ENCODE measurements at places on chromosomes 12 and 14.

- H3K36me3 ChIP-seq, result no peaks in the 10 kb centered on the region
- no peak overlapping the region for H3K4me3 ChIP-seq
- peak; percentile 87 for DNase-seq
- no peaks in the 10 kb centered on the region for H3K27me3 ChIP-seq
- no peak overlapping the region for H3K27ac ChIP-seq
- H3K4me1 ChIP-seq, result no peaks in the 10 kb centered on the region
Observed at GRCh38 chr14:80584744-80585505, 356.6 kb downstream of the CEP128 start.

DNA sequence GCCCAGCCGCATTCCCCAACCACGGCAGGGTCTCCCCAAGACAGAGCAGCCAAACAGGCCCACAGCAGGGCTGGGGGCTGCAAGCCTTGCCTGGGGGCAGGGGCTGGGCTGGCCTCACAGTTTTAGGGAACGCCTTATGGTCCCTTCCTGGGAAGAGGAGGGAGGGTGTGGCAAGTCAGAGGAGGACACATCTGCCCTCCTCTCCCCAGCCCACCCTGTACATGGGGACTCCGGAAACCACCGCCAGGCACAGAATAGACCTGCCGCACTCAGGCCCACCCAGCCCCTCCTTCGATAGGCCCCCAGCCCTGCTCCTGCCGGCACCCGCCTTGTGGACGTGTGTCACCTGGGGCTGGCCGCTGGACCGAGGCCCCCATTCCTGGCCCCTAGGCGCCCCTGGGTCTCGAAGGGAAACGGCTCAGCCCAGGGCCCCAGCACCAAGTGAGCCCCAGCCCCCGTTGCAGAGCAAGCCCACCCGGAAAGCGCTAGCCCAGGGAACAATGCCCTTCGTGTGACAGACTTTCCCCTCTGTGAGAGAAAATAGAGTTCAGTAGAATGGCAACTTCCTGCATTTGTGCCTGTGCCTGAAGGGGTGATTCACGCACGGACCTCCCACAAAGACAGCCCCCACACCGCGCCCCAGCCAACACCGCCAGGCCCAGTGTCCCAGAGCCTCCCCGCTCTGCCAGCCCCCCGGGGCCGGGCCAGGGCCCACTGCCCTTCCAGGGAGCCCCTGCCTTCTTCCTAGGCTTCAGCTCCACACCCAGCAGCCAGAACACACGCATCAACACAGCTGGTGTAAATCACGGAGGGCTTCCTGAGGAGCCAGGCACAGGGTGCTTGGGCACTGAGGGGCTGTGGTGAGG, 12.0 kb upstream of the NUDT14 start:
- H3K36me3 ChIP-seq, result no peaks in the 10 kb centered on the region
- no peak overlapping the region for H3K4me3 ChIP-seq
- H3K4me1 ChIP-seq, result peaks cover 7% of the 10 kb centered on the region
- H3K27ac ChIP-seq, result no peak overlapping the region
- DNase-seq, result no peak

DNA sequence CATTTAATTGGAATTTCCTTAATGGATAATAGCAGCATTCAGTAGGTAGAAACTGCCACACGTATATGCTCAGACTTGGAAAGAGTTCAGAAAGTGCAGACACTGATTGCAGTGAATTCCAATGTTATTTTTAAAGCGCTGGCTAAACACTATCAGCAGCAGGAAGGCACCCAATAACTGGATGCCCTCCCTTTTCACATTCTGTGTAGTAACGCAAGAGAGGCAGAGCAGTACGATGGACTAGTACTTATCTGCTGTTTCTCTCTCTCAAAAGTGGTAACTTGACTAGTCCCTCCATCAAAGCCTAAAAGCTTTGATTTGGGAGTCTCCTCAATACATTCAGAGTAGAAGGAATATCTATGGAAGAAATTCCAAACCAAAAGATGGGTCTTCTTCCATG, 791.0 kb downstream of the TMTC2 start:
- no peak overlapping the region for H3K27ac ChIP-seq
- no peaks in the 10 kb centered on the region for H3K27me3 ChIP-seq
- no peak overlapping the region for H3K4me3 ChIP-seq
- no peak for DNase-seq
- H3K4me1 ChIP-seq, result no peaks in the 10 kb centered on the region

GRCh38 chr12:4051596-4051995, 178.4 kb upstream of the PARP11 start:
- no peak overlapping the region for H3K27ac ChIP-seq
- no peak overlapping the region for H3K4me3 ChIP-seq
- H3K36me3 ChIP-seq, result no peaks in the 10 kb centered on the region
- H3K27me3 ChIP-seq, result no peaks in the 10 kb centered on the region

DNA sequence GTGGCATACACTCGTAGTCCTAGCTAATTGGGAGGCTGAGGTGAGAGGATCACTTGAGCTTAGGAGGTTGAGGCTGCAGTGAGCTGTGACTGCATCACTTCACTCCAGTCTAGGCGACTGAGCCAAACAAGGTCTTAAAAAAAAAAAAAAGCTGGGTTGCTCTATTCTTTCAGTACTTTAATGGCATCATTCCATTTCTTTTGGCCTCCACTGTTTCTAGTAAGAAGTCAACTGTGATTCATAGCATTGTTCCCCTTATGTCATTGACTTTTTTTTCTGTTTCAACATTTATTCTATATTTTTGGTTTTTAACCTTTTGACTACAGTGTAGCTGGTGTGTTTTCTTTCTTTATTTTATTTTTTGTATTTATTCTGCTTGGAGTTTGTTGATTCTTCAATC, 16.7 kb upstream of the PRKCH start:
- no peak overlapping the region for H3K4me3 ChIP-seq
- no peaks in the 10 kb centered on the region for H3K27me3 ChIP-seq
- H3K36me3 ChIP-seq, result no peaks in the 10 kb centered on the region
- H3K27ac ChIP-seq, result no peak overlapping the region

GRCh38 chr12:130070126-130070611, 92.1 kb upstream of the FZD10 start:
- no peaks in the 10 kb centered on the region for H3K36me3 ChIP-seq
- H3K4me1 ChIP-seq, result no peaks in the 10 kb centered on the region
- DNase-seq, result peak; percentile 37
- no peak overlapping the region for H3K4me3 ChIP-seq
- H3K27ac ChIP-seq, result no peak overlapping the region

DNA sequence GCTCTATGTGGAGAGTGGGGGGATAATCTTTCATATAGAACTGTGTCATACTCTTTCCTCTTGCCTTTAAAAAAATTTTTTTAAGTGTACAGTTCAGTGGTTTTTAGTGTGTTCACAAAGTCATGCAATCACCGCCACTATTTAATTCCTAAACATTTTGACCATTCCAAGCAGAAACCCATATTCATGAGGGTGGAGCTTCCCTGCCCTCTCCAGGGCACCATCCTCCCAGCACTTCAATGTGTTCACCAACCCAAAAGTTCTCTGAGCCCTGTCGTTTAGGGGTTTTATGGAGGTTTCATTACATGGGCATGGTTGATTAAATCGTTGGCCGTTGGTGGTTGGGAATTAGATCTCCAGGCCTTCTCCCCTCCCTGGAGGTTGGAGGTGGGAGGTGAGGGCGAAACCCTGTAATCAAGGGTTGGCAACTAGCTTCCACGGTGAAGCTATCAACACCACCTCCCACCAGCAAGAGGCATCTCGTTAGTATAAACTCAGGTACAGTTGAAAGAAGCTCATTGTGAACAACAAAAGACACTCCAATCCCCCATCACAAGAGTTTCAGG, 42.8 kb upstream of the WNK1 start:
- H3K27ac ChIP-seq, result no peak overlapping the region
- H3K27me3 ChIP-seq, result no peaks in the 10 kb centered on the region
- no peak overlapping the region for H3K4me3 ChIP-seq

DNA sequence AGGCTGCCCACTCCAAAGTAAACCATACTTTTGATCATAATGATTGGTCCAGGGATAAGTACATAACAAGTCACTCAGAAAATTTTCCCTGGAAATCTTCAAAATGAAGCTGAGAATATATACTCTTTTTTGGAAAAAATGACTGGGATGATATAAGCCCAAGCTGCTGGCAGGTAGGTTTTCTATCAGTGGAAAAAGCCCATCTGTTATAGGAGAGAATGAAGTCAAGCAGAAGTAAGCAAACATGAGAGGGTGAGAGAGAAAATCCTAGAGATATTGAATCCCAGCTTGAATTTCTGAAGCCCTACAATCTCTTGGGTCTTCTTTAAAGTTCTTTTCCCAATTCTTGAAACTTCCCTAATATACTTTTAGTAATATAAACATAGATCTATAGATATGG, 37.3 kb upstream of the ZDHHC17 start:
- no peak overlapping the region for H3K4me3 ChIP-seq
- no peaks in the 10 kb centered on the region for H3K4me1 ChIP-seq
- H3K27me3 ChIP-seq, result no peaks in the 10 kb centered on the region
- H3K36me3 ChIP-seq, result no peaks in the 10 kb centered on the region
- DNase-seq, result no peak
- no peak overlapping the region for H3K27ac ChIP-seq

- no peak for DNase-seq
- no peaks in the 10 kb centered on the region for H3K4me1 ChIP-seq
- no peak overlapping the region for H3K4me3 ChIP-seq
- no peak overlapping the region for H3K27ac ChIP-seq
Observed at GRCh38 chr12:13243516-13244070, 47.1 kb downstream of the EMP1 start.

DNA sequence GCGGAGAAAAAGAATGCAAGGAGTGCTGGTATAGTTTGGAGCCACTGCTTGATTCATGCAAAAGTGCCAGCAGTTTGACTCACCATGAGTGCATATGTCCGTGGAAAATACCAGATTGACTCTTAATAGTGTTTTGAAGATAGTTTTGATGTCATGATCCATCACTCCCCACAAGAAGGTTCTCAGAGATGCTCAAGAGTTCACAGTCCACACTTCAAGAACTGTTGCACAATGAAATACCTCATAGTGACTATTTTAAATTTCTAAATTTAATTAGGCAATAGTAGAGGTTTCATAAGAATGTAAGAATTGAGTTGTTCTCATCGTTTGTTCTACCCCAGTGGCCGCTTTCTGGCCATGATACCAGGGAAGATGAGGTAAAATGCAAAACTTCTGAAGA, 286.6 kb upstream of the RGS6 start:
- H3K36me3 ChIP-seq, result no peaks in the 10 kb centered on the region
- no peak overlapping the region for H3K4me3 ChIP-seq
- peaks cover 9% of the 10 kb centered on the region for H3K4me1 ChIP-seq
- no peak for DNase-seq
- no peaks in the 10 kb centered on the region for H3K27me3 ChIP-seq
- no peak overlapping the region for H3K27ac ChIP-seq

GRCh38 chr14:22545842-22546721, 42.9 kb downstream of the DAD1 start:
- H3K4me1 ChIP-seq, result peaks cover 14% of the 10 kb centered on the region
- peak overlapping the region; percentile 51 for H3K27ac ChIP-seq
- no peaks in the 10 kb centered on the region for H3K36me3 ChIP-seq
- no peak overlapping the region for H3K4me3 ChIP-seq
- DNase-seq, result peak; percentile 36

GRCh38 chr14:50362764-50363713, 33.6 kb downstream of the CDKL1 start:
- H3K27ac ChIP-seq, result no peak overlapping the region
- H3K4me1 ChIP-seq, result no peaks in the 10 kb centered on the region
- no peaks in the 10 kb centered on the region for H3K27me3 ChIP-seq
- no peak overlapping the region for H3K4me3 ChIP-seq

- no peaks in the 10 kb centered on the region for H3K27me3 ChIP-seq
- H3K4me3 ChIP-seq, result no peak overlapping the region
- DNase-seq, result no peak
- no peaks in the 10 kb centered on the region for H3K36me3 ChIP-seq
Observed at GRCh38 chr14:34826661-34827060, 48.5 kb downstream of the BAZ1A start.

- H3K36me3 ChIP-seq, result no peaks in the 10 kb centered on the region
- no peak overlapping the region for H3K4me3 ChIP-seq
- no peaks in the 10 kb centered on the region for H3K27me3 ChIP-seq
- peak overlapping the region; percentile 33 for H3K27ac ChIP-seq
- peaks cover 7% of the 10 kb centered on the region for H3K4me1 ChIP-seq
Observed at GRCh38 chr12:8644345-8645248, 18.0 kb downstream of the MFAP5 start.

DNA sequence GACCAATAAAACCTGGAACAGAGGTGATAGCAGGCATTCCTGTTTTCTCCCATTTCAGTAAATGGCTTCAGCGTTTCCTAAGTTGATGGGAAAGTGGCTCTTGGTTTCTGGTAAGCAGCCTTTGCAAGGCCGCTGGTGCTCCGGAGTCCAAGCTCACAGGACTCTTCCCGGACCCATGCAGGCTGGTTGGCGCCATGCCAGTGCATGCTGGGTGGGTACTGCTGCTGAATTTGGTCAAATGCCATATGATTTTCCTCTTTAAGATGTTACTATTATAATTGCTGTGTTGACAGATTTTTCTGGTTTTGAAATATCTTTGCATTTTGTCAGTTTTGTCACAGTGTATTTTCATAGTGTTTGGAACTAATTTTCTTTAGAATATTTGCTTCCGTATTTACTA, 27.7 kb downstream of the PPP2R5C start:
- H3K4me3 ChIP-seq, result no peak overlapping the region
- H3K27me3 ChIP-seq, result no peaks in the 10 kb centered on the region

GRCh38 chr14:105005929-105006830, 14.7 kb downstream of the CDCA4 start:
- H3K27me3 ChIP-seq, result no peaks in the 10 kb centered on the region
- peaks cover 18% of the 10 kb centered on the region for H3K36me3 ChIP-seq
- no peak for DNase-seq
- no peaks in the 10 kb centered on the region for H3K4me1 ChIP-seq
- no peak overlapping the region for H3K4me3 ChIP-seq
- no peak overlapping the region for H3K27ac ChIP-seq

DNA sequence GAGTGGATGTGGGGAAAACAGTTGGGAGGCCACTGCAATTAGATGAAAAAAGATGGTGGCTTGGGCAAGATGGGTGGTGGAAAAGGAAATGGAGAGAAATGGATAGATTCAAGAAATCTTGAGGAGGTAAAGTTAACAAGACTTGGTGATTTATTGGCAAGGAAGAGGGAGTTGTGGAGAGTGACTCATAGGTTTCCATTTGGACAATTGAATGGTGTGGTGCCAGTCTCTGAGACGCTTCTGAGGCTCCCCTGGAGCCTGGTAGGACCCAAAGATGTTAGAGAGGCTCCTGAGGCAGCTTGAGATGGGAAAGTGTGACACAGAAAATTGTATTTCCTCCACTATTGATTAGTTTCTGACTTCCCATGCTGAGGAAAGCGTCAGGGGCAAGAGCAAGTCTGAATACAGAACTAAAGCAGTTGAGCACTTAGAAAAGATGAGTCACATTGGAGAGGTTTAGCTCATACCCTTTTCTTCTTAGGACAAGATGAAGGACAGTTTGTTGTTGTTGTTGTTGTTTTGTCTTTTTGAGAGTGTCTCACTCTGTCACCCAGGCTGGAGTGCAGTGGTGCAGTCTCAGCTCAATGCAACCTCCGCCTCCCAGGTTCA, 4.5 kb downstream of the PRPF40B start:
- no peaks in the 10 kb centered on the region for H3K27me3 ChIP-seq
- H3K27ac ChIP-seq, result no peak overlapping the region
- no peak for DNase-seq
- H3K36me3 ChIP-seq, result no peaks in the 10 kb centered on the region
- H3K4me1 ChIP-seq, result peaks cover 2% of the 10 kb centered on the region

Measured in mesendoderm (in vitro differentiated cells).